Neural progenitor cell (in vitro differentiated cells): ENCODE measurements at places on chromosomes 6 and 20.

DNA sequence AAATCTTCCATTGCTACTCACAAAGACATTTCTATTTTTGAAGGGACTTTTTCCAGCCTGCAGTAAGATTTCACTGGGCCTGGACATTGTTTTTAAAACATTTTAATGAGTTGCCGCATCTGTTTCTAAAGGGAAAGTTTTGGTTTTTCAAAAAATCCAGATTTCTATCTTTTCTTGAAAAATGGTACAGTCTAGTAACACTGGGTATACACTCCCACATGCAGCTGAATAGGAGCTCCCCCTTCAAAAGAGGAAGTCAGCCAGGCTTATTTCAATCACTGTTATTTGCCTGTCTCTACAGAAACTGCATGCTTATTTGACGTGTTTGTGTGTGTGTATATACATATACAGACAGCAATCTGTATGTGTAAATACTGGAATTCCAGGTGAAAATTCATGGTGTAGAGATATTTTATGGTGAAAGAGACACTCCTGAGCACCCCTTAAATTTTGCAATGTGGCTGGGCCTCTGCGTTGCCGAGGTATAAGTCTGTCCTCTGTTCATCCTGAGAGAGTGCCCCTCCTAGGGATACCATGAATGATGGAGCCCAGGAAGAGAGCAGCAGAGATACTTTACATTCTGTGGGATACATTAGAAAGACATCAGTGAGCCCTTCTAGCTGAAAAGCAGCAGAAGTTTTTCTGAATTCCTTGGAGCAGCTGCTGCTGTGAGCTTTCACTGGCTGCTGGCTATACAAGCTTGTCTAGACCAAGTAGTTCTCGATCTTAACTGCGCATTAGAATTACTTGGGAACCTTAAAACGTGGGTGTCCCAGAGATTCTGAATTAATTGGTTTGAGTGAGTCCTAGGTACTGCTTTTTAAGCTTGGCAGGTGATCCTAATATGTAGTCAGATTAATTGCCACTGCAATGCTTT, 12.0 kb upstream of the ABRACL start:
- peak; percentile 21 for DNase-seq

DNA sequence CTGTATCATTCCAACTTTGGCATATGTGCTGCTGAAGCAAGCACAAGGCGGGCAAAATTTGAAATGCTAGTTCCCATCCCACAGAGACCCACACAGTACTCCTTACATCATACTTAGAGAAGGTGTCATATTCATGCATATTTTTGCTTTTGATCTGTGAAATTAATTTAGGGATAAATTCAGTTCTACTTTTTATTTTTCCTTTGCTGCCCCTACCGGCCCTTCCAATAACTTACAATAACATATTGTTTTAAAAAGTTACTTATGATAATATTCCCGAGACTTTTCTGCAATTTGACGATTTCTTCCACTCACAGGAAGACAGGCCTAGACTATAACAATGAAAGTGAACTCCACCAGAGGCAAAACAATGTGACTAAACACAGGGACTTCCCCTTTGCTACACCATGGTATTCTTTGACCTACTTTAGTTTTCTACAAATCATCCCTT, 35.0 kb downstream of the SESN1 start:
- DNase-seq = no peak

DNA sequence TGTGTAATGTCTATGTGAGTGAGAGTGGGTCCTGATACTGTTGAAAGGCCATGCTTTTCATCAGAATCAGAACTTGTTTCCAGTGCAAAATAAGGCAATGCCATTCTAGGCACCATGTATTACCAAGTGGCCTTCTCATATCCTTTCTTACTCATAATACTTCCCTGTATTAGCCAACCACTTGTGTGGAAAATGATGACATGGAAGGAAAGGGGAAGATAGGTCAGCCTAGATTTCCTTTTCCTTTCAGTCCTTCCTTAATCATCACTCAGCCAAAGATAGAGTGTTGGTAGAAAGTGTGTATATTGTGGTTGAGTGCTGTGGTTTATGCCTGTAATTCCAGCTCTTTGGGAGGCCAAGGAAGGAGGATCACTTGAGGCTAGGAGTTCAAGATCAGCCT, 158.6 kb upstream of the PREP start:
- DNase-seq = no peak

DNA sequence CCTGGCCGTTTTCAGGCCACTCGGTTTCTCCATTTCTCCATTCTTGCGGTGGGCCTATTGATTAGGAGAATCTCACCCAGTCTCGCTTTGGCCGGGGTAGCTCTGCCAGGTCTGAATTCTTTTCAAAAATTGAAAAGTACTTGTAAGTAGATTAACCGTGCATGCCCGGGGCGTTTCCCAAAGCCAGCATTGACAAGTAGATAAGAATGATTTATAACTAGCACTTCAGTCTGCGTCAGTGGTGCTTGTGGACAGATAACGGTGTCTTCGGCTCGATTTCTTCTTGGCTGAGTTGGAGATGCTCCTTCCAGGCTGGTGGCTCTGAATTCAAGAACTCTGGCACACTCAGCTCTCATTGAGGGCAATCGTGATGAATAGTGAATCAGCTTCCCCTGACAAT, 29.0 kb downstream of the SLC24A3 start:
- no peak for DNase-seq

GRCh38 chr6:136696783-136697364, 95.4 kb downstream of the MAP3K5 start:
- DNase-seq = no peak

DNA sequence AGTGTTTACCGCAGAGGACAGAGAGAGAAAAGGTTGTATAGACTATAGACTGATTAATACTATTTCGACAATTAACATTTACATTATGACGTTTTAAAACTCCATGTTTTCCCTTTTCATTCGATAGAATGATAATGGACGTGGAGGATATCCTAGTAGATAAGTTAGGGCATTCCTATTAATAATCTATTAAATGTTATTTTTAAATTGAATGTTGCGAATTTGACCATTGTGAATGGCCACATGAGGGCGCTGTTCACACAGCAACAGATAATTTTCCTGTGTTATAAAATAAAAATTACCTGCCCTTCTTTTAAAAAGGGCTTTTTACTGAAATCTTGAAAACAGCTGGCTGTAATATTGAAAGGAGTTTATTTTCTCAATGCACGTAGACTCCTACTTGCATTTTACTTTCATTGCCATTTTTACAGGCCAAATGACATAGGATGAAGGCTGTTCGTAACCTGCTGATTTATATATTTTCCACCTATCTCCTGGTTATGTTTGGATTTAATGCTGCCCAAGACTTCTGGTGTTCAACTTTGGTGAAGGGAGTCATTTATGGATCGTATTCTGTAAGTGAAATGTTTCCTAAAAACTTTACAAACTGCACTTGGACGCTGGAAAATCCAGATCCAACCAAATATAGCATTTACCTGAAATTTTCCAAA, 3.3 kb downstream of the ADGRB3 start:
- DNase-seq = peak; percentile 43

DNA sequence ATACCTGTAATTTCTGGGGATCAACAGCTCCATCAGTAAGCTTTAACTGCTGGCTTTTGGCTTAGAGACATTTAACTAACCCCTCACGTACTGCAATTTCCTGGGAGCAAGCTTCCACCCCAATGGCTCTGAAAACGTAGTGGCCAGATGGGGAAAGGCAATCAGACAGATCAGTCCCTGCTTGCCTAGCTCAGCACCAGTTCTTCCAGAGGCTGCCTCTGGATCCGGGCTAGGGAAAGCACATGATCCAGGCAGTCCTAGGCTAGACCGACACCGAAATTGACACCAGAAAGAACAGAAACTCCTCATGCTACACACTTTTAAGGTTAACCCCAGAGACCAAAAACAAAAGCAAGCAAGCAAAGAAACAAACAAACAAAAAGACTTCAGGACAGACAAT, 13.3 kb downstream of the PREP start:
- peak; percentile 53 for DNase-seq

DNA sequence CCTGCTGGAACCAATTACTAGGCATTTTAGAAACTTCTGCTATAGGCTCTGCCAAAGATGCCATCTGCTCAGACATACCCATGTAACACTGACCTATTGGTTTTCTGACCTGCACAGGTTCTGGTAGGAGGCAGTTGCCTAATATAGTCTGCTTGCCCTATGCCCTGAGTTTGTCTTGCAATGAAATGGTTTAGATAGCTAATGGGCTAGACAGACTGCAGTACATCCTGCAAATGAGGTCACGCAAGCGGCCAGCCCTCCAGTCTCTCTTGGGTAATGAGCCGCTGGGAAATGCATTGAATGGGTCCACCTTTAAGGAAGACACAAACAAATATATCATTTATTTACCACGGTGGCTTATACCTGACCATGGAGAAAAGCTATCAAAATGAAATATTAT, 90.6 kb upstream of the B3GAT2 start:
- no peak for DNase-seq

DNA sequence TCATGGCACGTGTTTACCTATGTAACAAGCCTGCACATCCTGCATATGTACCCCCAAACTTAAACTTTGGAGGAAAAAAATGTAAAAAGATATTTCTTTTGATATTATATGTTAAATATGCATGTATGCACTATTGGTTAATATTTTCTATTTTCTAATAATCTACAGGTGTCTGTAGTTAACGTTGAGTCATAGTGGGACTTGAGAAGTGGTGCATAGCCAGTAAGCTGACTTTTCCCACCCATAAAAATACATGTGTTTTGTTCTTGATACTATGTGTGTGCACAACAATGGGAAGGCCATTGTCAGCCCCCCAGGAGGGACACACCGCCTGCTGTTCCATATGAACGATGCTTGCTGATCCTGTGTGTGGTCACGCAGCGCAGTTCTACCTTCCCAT, 49.1 kb downstream of the FAM120B start:
- DNase-seq = no peak

DNA sequence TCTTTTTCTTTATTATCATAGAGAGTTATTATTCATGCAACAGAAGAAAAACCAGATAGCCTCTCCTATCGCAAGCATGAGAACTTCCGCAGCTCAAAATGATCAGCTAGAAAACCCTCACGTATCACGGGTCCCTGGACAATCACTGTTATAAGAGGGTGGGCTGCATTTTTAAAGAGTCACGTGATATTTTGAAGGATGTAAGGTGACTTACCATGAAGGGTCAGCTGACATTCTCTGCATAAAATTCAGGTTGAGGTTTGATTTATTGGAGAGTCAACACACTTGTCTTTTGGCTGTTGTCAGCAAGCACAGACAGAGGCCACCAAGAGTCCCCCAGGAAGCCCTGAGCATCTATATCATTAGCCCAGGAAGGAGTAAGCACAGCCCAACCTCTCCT, 39.5 kb downstream of the ID4 start:
- DNase-seq = no peak

DNA sequence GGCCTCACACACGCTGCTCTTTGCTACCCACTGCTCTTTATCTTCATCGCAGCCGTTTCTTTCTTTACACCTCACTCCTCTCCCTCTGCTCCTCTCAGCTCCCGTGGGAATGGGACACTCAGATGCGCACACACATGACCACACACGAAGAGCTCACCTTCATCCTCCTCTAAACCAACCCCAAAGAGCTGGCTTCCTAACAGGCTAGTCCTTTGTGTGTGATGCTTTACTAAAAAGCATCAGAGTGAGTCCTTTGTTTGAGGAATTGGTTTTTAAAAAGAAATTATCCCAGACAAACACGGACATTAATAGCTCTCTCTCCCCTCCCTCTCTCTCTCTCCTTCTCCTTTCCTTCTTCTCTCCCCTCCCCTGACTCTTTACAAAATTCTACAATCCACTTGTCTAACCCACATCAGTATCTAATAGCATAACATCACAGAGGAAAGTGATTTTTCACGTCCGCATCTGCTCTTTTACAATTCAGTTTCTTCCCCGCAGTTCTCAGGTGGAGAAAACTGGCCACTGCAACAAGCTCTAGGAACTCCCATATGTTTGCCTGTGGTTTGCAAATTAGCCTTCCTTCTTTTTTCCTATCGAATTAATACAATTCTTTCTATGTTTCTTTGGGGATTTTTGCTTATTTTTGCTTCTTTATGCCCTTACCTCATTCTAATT, 306.8 kb upstream of the CNR1 start:
- DNase-seq = peak; percentile 36

- no peak for DNase-seq
Measured at GRCh38 chr6:32920715-32921114, 20.1 kb downstream of the HLA-DMB start.

DNA sequence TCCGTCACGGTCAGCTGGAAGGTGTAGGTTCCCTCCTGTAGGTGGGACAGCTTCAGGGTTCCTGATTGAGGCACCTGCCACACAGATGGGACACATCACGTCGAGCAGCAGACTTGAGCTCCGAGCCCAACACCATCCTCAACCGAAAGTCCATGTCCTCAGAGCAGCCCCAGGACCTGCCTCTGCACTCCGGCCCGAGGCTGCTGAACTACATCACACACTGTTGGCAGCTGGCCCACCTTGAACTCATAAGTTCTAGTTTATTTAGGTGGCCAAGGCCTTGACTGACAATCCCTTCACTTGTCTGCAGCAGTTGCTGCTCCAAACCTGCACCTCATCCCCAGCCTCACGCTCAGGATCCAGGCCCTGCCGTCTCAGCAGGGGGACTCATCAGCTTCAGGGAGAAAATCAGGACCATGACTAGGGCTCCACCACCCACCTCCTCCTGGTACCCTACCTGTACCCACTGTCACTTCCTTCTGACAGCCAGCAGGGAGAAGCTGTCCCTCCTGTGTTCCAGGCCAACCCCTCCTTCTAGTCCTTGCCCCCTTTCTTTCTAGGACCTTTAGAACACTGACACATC, 21.0 kb downstream of the LRP11 start:
- DNase-seq = no peak

DNA sequence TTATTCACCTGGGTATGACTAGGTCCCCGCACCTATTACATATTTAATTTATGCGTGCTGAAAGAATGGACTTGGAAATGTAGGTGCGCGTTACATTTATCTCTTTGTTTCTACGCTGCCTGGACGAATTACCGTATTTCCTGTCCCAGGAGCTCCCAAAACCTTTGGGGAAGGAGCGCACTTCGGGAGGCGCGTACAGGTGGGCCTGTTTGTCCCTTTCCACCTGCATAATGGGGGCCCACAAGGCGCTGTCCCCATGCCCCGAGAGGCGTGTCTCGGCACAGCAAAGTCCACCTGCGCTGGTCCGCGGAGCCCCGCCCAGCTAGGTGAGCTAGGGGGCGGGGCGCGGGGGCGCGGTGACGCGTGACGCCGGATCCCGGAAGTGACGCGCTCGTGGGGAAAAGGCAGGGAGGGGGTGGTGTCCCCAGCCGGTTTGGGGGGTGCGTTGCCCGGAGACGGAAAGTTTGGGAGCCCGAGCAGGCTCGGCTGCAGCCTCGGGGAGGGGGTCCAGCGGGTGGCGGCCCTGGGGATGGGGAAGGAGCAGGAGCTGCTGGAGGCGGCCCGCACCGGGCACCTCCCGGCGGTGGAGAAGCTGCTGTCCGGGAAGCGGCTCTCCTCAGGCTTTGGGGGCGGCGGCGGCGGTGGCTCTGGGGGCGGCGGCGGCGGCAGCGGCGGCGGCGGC, at the start of gene ANKS1A:
TSS of gene ANKS1A (plus strand) at position 382 of the 682 bp plus-strand sequence. CDS start at position 530, 148 bp downstream.
- DNase-seq = peak; percentile 91

- DNase-seq = no peak
Measured at GRCh38 chr6:159152041-159152440, 17.2 kb upstream of the FNDC1 start.

DNA sequence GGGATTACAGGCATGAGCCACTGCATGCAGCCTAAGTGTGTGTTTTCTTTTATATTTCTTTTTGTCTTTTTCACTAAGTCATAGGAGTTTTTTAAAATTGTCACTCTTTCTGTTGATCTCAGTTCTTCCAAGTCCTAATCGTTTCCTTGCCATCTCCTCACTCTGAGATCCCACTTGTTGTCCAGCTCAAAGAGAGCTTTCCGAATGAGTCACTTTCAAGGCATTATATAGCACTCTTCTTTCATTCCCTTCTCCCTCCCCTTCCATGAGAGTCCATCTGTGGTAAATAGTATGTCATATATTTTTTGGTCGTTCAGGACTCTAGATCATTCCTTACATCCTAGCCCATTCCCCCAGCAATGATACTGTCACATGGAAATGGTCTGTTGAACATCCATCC, 4.3 kb downstream of the VAPB start:
- no peak for DNase-seq
